ENCODE measurements at places on chromosomes 13 and 19.

GRCh38 chr19:34661357-34661756 lies 15.6 kb downstream of the SCGB2B2 start:
- DNase-seq: no peak

GRCh38 chr13:28817204-28817603 lies 2.9 kb upstream of the MTUS2 start:
- no peak for DNase-seq

- DNase-seq: no peak
Measured at GRCh38 chr13:113765564-113765910, 6.5 kb downstream of the TMEM255B start.

DNA sequence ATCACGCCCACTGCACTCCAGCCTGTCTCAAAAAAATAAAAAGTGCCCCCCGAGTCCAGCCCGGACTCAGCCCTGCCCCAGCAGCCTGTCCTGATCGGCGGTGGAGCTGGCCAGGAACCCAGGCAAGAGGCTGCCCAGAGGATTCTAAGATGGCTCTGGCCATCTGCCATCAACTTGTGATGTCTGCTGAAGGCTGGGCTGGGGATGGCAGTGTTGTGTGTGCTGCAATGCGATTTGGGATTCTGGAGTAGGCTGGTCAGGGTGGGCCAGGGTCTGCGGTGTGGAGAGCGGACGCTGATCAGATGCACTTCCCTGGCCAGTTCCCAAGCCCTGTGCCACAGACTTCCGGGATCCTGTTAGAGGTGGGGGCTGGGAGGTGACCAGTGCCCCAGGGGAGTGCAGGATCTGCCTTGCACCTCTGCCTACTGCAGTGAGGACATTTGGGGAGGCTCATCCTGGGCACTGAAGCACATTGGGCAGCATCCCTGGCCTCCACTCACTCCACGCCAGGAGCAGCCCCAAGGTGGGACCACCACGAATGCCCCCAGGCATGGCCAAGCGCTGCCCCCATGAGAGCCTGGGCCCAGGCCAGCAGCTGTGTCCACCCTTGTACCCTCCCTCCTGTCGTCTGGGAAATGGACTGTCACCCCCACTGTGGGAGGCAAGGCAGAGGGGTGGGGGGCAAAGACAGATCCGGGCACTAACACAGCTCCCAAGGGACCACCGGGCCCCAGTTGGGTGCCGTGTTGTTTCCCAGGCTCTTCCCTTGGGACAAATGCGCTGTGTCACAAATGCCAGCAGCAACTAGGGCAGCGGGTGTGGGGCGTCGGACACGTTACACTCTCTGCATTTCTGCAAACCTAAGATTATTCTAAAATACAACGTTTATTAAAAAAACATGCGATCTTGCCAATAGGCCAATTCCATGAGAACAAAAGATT lies 3.4 kb upstream of the TBXA2R start:
- DNase-seq: no peak

- DNase-seq: no peak
Measured at GRCh38 chr13:107210723-107211030, 642.7 kb upstream of the ARGLU1 start.

DNA sequence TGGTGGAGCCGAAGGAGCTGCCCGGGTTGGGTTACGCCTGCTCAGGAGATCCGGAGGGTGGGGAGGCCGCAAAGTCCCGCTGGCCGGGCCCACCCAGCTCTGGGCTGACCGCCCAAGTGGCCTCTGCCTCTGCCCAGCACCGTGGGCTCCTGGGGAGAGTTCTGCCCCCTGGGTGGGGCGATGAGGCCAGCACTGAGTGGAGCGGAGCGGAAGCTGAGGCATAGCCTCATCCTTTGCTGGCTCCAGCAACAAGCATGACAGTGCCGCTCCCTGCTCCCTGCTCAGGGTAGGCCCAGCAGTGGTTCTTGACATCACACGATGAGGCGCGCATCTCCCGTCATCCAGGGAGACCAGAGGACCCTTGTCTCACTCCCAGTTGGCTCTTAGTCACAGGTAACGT lies 22.5 kb downstream of the CCDC8 start:
- DNase-seq: no peak

DNA sequence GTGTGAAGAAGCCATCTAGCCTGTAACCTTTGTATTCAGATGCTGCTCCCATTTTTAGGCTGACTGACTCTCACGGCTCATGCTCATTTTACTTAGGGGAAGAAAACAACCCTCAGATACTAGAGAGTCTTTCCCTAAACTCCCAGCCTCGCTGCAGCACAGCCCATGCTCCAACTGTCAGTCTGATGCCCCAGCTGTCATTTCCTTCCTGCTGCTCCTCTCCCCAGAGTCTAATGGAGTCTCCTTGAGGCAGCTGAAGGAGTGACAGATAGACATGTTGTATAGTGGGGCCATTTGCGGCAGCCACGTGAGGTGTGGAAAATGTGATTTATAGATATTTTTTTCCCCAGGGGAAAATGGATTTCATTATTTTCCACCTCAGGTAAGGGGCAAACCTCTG lies 59.2 kb upstream of the OLFM4 start:
- DNase-seq: no peak

GRCh38 chr13:76830805-76831204 lies 55.4 kb downstream of the KCTD12 start:
- DNase-seq: no peak

- no peak for DNase-seq
Measured at GRCh38 chr13:74158571-74159352, 24.6 kb upstream of the KLF12 start.

- DNase-seq: no peak
Measured at GRCh38 chr19:4366666-4367335, 23.4 kb downstream of the MPND start.

GRCh38 chr19:51576850-51577249 lies 5.8 kb downstream of the ZNF175 start:
- no peak for DNase-seq

- no peak for DNase-seq
Measured at GRCh38 chr19:19427944-19428343, 22.5 kb downstream of the GATAD2A start.

- DNase-seq: no peak
Measured at GRCh38 chr19:44783545-44783944, 5.9 kb downstream of the CBLC start.

DNA sequence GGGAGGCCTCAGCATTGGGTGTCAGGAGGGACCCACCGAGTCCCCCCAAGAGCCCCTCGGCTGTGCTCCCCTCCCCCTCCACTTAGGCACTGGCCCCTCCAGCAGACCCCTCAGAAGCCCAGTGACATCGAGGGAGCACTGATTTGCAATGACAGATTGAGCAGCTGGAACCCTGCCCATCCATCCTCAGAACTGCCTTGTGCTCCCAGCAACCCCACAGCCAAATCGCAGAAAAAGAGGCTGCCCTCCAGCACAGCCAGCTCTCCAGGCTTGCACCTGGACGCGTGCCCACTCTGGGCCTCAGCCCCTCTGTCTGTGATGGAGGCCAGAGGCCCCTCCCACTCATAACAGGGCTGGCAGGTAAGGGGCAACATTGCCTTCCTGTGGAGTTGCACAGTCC lies 123.2 kb upstream of the VSTM2B start:
- no peak for DNase-seq

DNA sequence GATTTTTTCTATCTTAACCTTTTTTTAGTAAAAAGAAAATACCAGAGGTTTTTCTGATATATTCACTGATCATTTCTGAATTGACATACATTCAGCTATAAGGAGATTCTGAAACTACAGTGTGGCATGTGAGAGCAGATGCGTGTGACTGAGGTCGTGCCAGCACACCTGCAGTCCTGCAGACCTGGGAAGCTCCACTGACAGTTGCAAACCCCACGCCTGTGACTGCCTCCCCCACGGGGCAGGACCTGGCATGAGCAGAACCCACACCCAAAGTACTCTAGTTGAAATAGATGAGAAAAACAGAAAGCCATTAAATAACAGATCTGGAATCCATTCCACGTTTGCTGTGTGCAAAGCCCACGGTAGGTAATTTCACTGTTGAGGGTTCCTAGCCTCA lies 80.7 kb downstream of the TEX29 start:
- no peak for DNase-seq

DNA sequence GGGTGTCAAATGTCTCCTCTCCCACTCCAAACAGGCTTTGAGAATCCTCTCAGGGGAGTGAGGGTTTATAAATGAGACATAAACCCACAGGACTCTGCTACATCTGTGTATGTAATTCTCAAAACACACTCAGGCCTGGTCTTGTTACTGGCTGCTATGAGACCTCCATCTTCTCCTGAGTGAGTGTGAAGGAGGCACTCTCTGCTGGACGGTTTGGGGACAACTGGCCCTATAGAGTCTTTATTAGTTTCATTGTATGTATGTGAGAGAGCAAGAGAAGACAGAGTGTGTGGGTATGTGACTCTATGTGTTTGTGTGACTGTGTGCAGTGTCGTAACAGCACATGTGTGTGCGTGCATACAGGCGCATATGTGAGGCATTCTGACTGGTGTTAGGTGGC lies 9.6 kb upstream of the CYP4F12 start:
- DNase-seq: no peak

DNA sequence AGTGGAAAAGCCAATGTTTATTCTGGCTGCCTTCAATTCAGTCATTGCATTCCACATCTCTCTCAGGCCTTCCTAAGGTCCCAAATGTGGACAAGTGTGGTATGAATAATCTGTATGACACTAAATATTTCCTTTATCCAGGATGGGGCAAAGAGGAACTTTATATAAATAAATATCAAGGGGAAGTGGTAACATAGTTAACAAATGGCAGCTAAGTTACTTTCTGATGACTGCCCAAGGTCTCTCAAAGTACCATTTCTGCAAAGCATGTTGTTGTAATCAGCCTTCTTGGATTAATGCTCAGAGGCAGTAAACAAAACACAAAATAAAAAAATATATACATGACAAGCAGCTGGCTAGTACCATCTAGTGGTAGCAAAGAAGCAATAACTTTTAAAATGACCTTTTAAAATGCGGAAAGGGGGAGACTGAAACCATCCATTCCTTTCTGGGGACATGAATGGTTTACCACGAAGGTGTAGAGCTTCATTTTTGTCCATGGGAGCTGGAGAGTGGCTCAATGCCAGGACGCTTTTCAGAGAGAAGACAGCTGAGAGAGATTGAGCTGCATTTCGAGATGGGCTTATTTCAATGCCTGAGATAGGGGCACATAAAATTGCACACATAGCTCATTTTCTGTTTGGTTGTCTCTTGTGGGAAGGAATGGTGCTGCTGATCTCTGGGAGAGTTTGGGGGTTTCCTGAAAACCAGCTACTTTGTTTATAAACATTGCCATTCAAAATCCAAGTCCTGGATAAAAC lies 259.2 kb downstream of the RFC3 start:
- DNase-seq: no peak

DNA sequence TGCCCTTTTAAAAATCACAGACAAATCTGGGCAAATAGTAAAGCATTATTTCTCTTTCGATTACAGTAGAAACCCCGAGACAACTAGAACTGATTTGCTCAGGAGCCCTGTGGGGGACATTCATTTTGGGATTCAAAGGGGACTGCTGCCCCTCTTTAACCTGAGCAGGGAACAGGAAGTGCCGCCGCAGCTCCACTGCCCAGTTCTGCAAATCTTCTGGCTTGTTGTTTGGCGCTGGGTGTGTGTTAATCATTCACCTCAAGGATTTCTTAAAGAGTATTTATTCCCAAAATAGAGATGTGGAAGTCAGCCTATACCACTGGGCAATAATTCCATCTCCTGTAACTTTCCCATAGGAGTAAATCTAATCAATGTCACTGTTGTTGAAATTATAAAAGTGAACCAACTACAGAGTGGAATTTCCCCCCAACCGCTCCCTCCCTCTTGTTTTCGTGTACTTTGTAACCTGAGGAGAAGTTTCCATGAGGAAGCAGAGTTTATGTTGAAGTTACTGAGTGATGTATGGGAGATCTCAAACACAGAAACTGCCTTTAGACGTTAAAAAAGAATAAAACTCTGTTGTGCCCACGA lies 515.8 kb downstream of the KLF12 start:
- no peak for DNase-seq

DNA sequence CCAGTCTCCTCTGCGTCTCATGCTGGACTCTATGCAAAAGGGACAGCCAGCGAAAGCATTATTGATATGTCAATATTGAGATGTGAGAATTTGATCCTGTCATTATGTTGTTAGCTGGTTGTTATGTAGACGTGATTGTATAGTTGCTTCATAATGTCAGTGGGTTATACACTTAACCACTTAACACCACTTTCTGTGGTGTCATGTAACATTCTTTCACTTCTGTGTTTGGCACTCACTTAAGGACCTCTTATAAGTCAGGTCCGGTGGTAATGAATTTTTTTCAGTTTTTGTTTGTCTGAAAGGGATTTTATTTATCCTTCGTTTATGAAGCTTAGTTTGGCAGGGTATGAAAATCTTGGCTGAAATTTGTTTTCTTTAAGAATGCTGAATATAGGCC lies 7.1 kb upstream of the SIGLEC7 start:
- DNase-seq: no peak

GRCh38 chr13:47025791-47026447 lies 129.1 kb upstream of the HTR2A start:
- DNase-seq: no peak

- no peak for DNase-seq
Measured at GRCh38 chr13:39451860-39452301, 151.1 kb downstream of the LHFPL6 start.

DNA sequence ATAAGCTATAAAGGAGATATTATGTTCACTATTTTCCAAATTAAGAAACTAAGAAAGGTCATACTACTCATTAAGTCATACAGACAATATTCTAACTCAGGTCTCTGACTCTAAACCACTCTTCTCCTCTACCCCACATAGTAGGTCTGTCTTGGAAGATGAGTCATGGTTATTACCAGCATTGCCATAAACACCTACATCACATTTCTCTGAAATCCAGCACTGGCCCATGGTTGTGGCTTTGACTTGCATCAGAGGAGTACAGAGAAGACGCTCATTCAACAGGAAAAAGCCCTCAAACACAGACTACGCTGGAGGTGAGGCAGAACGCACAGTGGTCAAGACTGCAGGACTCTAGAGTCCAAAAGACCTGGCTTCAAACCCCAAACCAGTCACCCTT lies 476.8 kb downstream of the COG6 start:
- DNase-seq: no peak

- DNase-seq: no peak
Measured at GRCh38 chr13:78608688-78609463, 5.5 kb upstream of the POU4F1 start.

- no peak for DNase-seq
Measured at GRCh38 chr13:40164133-40164532, 502.3 kb downstream of the FOXO1 start.

DNA sequence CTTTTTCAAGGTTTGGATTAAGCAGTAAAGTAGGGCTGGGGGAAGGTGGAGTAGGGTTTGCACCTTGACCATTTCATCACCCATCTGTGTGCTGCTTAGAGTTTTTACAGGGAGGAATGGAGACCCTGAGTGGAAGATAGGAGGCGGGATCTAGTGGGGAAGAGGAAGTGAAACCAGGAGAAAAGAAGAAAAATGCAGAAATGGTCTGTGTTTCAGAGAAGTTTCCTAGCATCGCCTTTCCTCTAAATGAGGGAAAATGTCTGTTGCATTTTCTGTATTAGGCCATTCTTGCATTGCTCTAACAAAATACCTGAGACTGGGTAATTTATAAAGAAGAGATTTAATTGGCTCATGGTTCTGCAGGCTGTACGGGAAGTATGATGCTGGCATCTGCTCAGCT lies 64.1 kb downstream of the TPT1 start:
- no peak for DNase-seq
